Stomach (tissue), 19 donors: ENCODE measurements at places on chromosomes 5 and 9.

DNA sequence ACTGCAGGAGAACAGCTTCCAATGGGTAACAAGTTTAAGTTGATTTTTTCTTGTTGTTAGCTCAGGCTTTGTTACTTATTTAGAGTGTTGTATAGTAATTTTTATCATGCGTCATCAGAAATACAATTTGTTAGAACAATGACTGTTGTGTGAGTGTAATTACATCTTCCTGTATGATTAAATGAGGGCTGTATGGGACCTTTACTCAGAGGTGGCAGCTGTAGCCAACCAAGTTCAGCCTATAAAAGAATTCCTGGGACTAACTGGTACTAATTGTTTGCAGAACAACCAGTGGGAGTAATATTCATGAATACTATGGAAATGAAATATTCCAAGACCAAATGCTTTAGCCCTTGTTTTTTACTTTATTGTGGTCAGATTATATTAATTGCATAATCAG lies 30.8 kb upstream of the TJP2 start:
- peaks cover 6% of the 10 kb centered on the region for H3K36me3 ChIP-seq
- H3K27me3 ChIP-seq, result no peaks in the 10 kb centered on the region
- no peak for DNase-seq

GRCh38 chr9:130663258-130663976 lies 977 bp upstream of the PRDM12 start:
- peak; percentile 28 for DNase-seq
- H3K36me3 ChIP-seq, result no peaks in the 10 kb centered on the region
- H3K4me3 ChIP-seq, result peak overlapping the region; percentile 8
- H3K27ac ChIP-seq, result no peak overlapping the region
- H3K4me1 ChIP-seq, result peaks cover 71% of the 10 kb centered on the region

- H3K4me1 ChIP-seq, result no peaks in the 10 kb centered on the region
- H3K27ac ChIP-seq, result no peak overlapping the region
- no peaks in the 10 kb centered on the region for H3K27me3 ChIP-seq
- no peak overlapping the region for H3K4me3 ChIP-seq
Measured at GRCh38 chr5:111626473-111627148, 114.3 kb upstream of the STARD4 start.

DNA sequence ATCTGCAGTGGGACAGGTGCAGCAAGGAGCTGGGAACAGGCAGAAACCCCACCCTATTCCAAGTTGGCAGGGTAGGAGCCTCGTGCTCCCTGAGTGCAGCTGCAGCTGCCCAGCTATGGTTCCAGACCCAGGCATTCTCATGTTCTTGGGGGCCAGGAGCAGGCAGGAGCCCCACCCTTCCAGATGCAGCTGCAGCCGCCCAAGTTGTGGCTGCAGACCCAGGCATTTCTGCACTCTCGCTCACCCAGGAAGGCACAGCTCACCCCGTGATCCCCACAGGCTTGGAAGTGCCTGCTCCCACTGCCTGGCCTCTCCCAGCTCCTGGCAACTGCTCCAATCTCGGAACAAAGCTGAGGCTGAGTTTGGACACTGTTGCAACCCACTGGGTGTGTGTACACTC lies 275.8 kb upstream of the ADRA1B start:
- H3K4me3 ChIP-seq, result no peak overlapping the region
- H3K4me1 ChIP-seq, result no peaks in the 10 kb centered on the region
- H3K36me3 ChIP-seq, result no peaks in the 10 kb centered on the region

- H3K36me3 ChIP-seq, result no peaks in the 10 kb centered on the region
- H3K4me1 ChIP-seq, result peaks cover 64% of the 10 kb centered on the region
- H3K4me3 ChIP-seq, result no peak overlapping the region
- DNase-seq, result peak; percentile 86
Measured at GRCh38 chr9:70480405-70480980, 66.0 kb upstream of the KLF9 start.

GRCh38 chr9:92278110-92278509 lies 15.4 kb downstream of the IARS1 start:
- no peaks in the 10 kb centered on the region for H3K27me3 ChIP-seq
- H3K27ac ChIP-seq, result no peak overlapping the region
- no peak overlapping the region for H3K4me3 ChIP-seq
- DNase-seq, result no peak
- H3K4me1 ChIP-seq, result no peaks in the 10 kb centered on the region

DNA sequence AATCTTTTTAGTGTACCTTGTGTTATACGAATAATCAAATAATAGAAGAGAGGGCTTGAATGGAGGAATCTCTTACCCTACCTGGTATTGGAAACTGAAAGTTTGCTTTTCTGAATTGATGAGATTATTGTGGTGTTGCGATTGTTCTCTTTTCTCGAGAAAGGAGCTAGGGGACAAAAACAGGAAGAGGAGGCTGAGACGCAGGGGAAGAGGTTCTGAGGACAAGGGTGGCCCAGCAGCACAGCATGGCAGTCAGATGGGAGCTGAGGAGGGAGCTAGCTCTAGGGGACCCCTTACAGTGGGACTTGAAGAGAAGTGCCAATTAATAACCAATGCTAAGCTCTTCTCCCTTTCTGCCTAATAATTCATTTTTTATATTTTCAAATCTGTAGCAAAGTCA lies 183.3 kb upstream of the DMAC1 start:
- no peaks in the 10 kb centered on the region for H3K27me3 ChIP-seq
- DNase-seq, result no peak
- H3K36me3 ChIP-seq, result no peaks in the 10 kb centered on the region

DNA sequence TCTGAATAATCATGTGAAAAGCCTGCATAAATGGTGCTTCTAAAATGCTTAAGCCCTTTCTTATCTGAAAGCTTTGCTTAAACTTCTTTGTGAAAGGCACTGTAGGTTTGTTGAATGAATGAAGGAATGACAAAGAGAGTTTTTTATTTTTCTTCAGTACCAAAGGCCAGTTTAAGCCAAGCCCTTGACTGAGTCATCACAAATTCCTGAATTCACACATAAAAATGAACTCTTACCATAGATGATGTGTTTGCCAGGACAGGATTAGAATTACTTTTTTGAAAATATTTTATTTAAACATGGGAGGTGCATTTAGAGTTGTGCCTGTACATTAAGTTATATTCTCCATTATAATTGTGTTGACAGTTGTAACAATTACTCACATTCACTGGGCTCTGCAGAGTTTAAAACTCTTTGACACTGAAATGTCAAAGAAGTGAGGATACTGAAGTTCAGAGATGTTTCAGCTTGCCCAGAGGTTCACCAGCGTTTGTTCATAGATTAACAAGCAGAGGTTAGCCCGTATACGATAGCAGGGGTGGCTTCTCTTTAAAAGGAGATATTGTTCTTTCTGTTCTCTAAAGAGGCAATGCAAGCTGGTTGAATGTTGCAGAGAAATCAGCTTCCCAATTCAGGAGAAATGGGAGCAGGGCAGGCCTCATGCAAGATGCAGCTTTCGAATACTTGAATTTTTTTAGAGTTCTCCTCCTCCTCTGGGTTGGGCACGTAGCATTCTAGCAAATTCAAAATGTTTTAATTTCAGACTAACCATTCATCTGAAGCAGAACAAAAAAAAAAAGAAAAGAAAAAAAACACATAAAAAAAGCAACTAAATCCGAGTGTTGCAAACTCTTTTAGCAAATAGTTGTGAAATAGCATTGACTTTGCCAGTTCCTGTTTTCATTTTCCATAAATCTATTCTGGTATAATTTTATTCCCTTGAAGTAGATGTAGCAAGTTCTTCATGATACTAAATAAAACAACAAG lies 358.7 kb upstream of the KLF4 start:
- H3K27ac ChIP-seq, result no peak overlapping the region
- DNase-seq, result no peak
- no peak overlapping the region for H3K4me3 ChIP-seq
- H3K4me1 ChIP-seq, result no peaks in the 10 kb centered on the region
- no peaks in the 10 kb centered on the region for H3K27me3 ChIP-seq
- H3K36me3 ChIP-seq, result no peaks in the 10 kb centered on the region

DNA sequence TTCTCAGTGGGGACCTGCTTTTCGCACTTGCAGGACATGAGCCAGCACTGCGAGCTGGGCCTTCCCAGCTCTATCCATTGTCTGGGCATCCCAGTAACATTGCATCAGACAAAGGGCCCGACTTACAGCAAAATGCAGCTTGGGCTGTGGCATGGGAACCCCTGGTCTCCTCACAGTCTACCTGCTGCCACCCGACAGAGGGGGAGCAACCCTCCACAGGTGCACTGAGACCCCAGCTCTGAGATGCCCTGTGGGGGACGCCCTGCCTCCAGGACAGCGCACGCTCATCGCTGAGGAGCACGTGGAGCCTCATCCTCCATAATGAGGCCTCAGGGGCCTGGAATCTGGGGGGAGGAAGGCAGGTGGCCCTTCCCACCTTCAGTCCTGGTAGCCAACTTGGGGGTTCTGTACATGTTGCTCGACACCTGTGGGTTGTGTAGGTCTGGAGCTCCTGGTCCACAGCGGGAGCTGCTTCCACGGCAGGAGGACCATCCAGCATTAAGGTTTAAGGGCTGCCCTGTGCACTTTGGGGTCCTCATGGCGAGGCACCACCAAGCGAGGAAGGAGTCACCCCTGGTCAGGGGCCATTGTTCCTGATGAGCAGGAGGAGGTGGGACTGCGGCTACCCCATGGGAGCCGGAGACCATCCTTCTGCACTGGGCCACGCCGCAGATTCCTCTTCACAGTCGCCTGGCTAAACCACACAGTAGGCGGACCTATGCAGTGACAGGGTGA lies 376.5 kb upstream of the IRX1 start:
- no peaks in the 10 kb centered on the region for H3K36me3 ChIP-seq
- peak; percentile 11 for DNase-seq
- H3K4me1 ChIP-seq, result no peaks in the 10 kb centered on the region
- H3K27me3 ChIP-seq, result no peaks in the 10 kb centered on the region
- H3K4me3 ChIP-seq, result no peak overlapping the region

- H3K4me3 ChIP-seq, result no peak overlapping the region
- H3K27me3 ChIP-seq, result no peaks in the 10 kb centered on the region
- no peaks in the 10 kb centered on the region for H3K4me1 ChIP-seq
- no peak for DNase-seq
- H3K27ac ChIP-seq, result peak overlapping the region; percentile 71
Measured at GRCh38 chr9:115035841-115036612, 81.9 kb downstream of the TNC start.

GRCh38 chr9:106324591-106325280 lies 538.2 kb upstream of the ZNF462 start:
- DNase-seq, result no peak
- H3K27ac ChIP-seq, result no peak overlapping the region
- no peaks in the 10 kb centered on the region for H3K27me3 ChIP-seq
- H3K36me3 ChIP-seq, result no peaks in the 10 kb centered on the region
- H3K4me1 ChIP-seq, result no peaks in the 10 kb centered on the region

- no peaks in the 10 kb centered on the region for H3K4me1 ChIP-seq
- no peak overlapping the region for H3K27ac ChIP-seq
- no peaks in the 10 kb centered on the region for H3K27me3 ChIP-seq
- DNase-seq, result no peak
Measured at GRCh38 chr5:17434982-17435381, 63.0 kb upstream of the TAF11L2 start.

- no peaks in the 10 kb centered on the region for H3K4me1 ChIP-seq
- H3K27me3 ChIP-seq, result no peaks in the 10 kb centered on the region
- no peak overlapping the region for H3K27ac ChIP-seq
Measured at GRCh38 chr9:5582835-5583195, 46.1 kb upstream of the RIC1 start.

- H3K27ac ChIP-seq, result no peak overlapping the region
- H3K27me3 ChIP-seq, result no peaks in the 10 kb centered on the region
- no peaks in the 10 kb centered on the region for H3K4me1 ChIP-seq
- no peak for DNase-seq
- no peaks in the 10 kb centered on the region for H3K36me3 ChIP-seq
- H3K4me3 ChIP-seq, result no peak overlapping the region
Measured at GRCh38 chr5:152595405-152595804, 190.3 kb upstream of the NMUR2 start.

- H3K36me3 ChIP-seq, result no peaks in the 10 kb centered on the region
- H3K27ac ChIP-seq, result no peak overlapping the region
- H3K4me3 ChIP-seq, result no peak overlapping the region
- peaks cover 7% of the 10 kb centered on the region for H3K4me1 ChIP-seq
- no peaks in the 10 kb centered on the region for H3K27me3 ChIP-seq
Measured at GRCh38 chr9:22035591-22036011, 26.5 kb upstream of the CDKN2B start.
